ENCODE measurements at places on chromosomes 2 and 18. TPM values are rescaled to one million over a fixed set of nuclear protein-coding genes. Genes with fewer than 3 reads are reported as not detected.

CDK15 gene
- 16.0 TPM for total RNA-seq

DNAJB2 gene
- total RNA-seq, result 136 TPM

POTEJ gene
- not detected for total RNA-seq

SLC30A3 gene
- 0.15 TPM for total RNA-seq

NAB1 gene
- total RNA-seq, result 33.7 TPM

IMPA2 gene
- 24.0 TPM for total RNA-seq

BCL11A gene
- total RNA-seq, result under 0.01 TPM

MEP1B gene
- total RNA-seq, result 0.17 TPM

RASGRP3 gene
- total RNA-seq, result 1.3 TPM

GTF2A1L gene
- total RNA-seq, result 0.87 TPM

NT5DC4 gene
- total RNA-seq, result not detected

SCN9A gene
- total RNA-seq, result 40.9 TPM

EIF5B gene
- 31.6 TPM for total RNA-seq

ZNF638 gene
- 97.6 TPM for total RNA-seq

KRTCAP3 gene
- not detected for total RNA-seq

CCDC102B gene
- 18.2 TPM for total RNA-seq

KLHL30 gene
- total RNA-seq, result 0.66 TPM

TMEM37 gene
- total RNA-seq, result 0.44 TPM

ASB18 gene
- not detected for total RNA-seq

M1AP gene
- total RNA-seq, result not detected

SOWAHC gene
- total RNA-seq, result 8.6 TPM

SP5 gene
- not detected for total RNA-seq

SPP2 gene
- total RNA-seq, result not detected

ZNG1B gene
- total RNA-seq, result 33.0 TPM

UGT1A3 gene
- total RNA-seq, result not detected

CXCR1 gene
- not detected for total RNA-seq

ALK gene
- total RNA-seq, result under 0.01 TPM

CIB4 gene
- total RNA-seq, result not detected

FBXO15 gene
- total RNA-seq, result 1.2 TPM

All from smooth muscle cell of trachea (primary cell).